Breast epithelium (tissue), 4 donors: ENCODE measurements at places on chromosomes 5 and 9. TPM values are rescaled to one million over a fixed set of nuclear protein-coding genes. Genes with fewer than 3 reads are reported as not detected.
A peak's percentile ranks its signal among the peaks of the same experiment; 100 is the strongest.

- H3K36me3 ChIP-seq: no peaks in the 10 kb centered on the region
- no peaks in the 10 kb centered on the region for H3K27me3 ChIP-seq
- DNase-seq: no peak
- H3K27ac ChIP-seq: no peak overlapping the region
- no peak overlapping the region for H3K4me3 ChIP-seq
These were observed 89.5 kb downstream of the EPB41L4A start for GRCh38 chr5:112329419-112330090.

DNA sequence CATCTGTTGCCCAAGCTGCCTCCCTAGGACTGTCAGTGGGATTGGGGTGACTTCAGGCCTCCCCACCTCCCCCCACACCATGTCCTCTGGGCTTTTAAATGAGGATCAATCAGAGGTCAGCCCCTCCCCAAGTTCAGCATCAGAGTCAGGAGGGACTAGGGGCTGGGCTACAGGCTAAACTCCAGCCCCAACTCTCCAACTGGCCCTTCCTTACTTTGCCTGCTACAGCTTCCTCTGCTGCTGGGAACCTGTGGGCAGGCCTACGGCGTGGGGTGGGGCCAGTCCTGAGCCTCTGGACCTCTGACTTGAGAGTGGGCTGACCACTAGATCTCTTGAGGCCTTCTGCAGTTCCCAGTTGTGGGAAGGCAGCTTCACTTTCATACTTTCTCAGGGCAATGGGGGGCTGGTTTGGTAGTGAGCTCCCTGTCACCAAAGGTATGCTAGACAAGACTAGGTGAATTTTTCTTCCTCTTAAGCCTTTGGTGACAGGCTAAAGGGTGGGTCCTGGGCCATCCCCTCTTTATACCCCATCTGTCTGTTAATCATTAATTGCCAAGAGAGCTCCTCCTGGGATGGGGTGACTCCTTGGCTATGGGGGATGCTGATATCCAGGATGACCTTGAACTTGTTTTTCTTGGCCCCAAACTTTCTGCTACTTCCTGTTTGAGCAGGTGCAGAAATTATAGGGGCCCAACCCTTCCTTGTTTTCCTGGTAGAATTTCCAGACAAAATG, 10.8 kb upstream of the DAB2IP start:
- H3K36me3 ChIP-seq: no peaks in the 10 kb centered on the region
- H3K4me3 ChIP-seq: no peak overlapping the region
- H3K4me1 ChIP-seq: no peaks in the 10 kb centered on the region
- DNase-seq: no peak

GRCh38 chr9:121328876-121329681, 41.0 kb downstream of the STOM start:
- peaks cover 14% of the 10 kb centered on the region for H3K4me1 ChIP-seq
- H3K36me3 ChIP-seq: peaks cover 18% of the 10 kb centered on the region

- no peaks in the 10 kb centered on the region for H3K36me3 ChIP-seq
- H3K4me1 ChIP-seq: no peaks in the 10 kb centered on the region
- H3K27me3 ChIP-seq: no peaks in the 10 kb centered on the region
- H3K27ac ChIP-seq: no peak overlapping the region
- H3K4me3 ChIP-seq: no peak overlapping the region
- DNase-seq: no peak
These were observed 25.8 kb upstream of the TPD52L3 start for GRCh38 chr9:6302417-6302816.

DNA sequence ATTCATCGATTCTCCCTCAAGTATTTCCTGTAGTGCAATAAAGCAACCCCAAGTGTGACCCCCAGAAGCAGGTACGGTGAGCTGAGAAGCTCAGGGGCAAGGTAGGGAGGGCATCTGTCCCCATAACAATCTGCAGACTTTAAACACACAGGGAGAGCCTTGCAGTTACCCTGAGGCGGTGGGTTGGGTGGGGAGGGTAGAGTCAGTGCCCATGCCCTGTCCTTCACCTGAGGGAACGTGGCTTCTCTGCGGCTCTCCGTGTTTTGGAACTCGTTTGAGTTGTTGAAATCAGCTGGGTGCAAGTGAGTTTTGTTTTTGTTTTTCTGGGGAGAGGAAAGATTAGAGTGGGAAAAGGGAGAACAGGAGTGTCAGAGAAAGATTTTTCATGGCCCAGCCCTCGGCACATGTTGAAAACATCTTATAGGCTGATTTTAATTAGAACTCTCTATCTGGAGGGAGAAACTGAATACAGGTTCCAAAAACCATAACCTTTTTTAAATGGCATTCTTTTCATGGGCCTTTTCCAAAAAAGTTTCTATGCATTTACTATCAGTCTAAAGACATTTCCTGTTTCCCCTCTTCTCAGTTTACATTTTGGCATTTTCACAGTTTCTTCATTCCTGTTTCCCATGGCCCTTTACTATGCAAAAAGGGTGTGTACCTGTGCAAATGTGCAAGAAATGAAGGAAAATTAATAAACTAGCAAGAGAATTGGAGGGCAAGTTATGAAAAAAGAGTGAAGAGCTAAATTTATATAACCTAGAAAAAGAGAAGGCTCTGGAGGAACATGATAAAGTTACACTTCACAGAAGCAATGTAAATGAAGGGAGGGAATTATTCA, 266.5 kb upstream of the VLDLR start:
- H3K36me3 ChIP-seq: no peaks in the 10 kb centered on the region
- no peaks in the 10 kb centered on the region for H3K27me3 ChIP-seq
- no peak overlapping the region for H3K4me3 ChIP-seq
- no peaks in the 10 kb centered on the region for H3K4me1 ChIP-seq

DNA sequence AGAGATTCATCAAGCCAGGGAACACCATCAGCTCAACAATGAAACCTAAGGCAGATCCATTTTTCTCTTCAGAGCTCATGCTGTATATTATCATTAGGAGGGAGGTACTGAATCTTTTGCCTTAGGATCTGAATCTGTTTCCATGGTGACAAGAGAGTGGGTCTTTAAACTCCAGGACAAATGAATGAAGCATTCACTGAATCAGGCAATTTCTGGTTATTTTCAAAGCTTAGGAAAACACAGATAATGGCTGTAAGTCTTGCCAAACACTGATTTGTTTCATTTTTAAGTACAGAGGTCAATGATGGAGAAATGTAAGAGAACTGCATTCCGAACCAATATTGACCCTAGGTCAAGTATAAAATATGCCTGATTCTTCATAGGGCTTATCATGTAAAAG, 84.9 kb downstream of the GNA14 start:
- H3K27me3 ChIP-seq: no peaks in the 10 kb centered on the region
- no peaks in the 10 kb centered on the region for H3K4me1 ChIP-seq
- H3K4me3 ChIP-seq: no peak overlapping the region

DNA sequence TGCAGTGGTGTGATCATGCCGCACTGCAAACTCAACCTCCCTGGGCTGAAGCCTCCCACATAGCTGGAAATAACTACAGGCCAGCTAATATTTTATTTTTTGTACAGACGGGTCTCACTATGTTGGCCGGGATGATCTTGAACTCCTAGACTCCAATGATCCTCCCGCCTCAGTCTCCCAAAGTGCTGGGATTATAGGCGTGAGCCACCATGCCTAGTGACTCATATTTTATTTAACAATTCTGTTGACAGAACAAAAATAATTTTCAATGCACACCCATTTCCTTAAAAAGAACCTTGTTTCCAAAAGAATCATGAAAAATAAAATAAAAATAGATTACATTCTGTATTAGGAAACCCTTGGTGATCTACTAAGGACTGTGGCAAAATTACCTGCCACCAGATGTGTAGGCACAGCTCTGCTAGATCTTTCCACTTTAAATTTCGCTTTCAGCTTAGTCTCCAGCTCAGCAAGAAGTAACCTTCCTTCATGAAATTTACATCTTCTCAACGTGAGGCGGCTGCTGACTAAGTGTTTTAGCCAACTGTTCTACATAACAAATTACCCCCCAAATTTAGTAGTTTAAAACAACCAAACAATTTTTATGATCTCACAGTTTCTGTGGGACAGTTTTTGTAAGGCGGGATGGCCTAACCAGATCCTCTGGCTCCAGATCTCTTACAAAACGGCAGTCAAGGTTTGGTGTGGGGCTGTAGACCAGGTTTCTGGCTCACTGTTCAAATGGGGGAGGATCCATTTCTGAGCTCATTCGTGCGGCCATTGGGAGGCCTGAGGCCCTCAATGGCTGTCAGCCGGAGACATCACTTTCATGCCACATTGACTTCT, 32.6 kb upstream of the GOLPH3 start:
- no peak overlapping the region for H3K27ac ChIP-seq

GRCh38 chr5:73793911-73794310, 167.9 kb downstream of the ARHGEF28 start:
- no peak for DNase-seq
- no peaks in the 10 kb centered on the region for H3K36me3 ChIP-seq
- H3K4me3 ChIP-seq: no peak overlapping the region
- no peaks in the 10 kb centered on the region for H3K4me1 ChIP-seq

- H3K4me3 ChIP-seq: no peak overlapping the region
- DNase-seq: no peak
- no peak overlapping the region for H3K27ac ChIP-seq
- no peaks in the 10 kb centered on the region for H3K27me3 ChIP-seq
- H3K36me3 ChIP-seq: no peaks in the 10 kb centered on the region
These were observed 58.3 kb upstream of the AKNA start for GRCh38 chr9:114446036-114446435.

DNA sequence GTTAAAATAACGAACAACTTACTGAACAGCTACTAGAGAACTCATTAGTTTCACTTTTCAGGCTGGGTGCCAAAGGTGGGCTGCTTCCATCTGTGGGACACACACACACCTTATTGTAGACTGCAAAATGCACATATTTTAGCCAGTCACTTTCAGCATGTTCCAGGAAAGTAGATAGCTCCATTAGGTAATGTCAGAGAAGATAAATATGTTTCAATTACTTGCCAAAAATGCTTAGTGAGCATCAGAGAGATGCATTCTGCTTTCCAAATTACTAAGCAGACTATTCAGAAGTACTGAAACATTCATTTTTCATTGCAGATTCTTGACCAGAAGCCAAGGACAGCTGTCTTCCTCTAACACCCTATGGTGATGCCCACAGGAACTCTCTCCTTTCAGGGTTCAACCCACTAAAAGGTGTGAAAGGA, 56.2 kb upstream of the APC start:
- no peak overlapping the region for H3K4me3 ChIP-seq
- H3K36me3 ChIP-seq: no peaks in the 10 kb centered on the region
- H3K27me3 ChIP-seq: no peaks in the 10 kb centered on the region
- no peaks in the 10 kb centered on the region for H3K4me1 ChIP-seq

- H3K4me1 ChIP-seq: peaks cover 23% of the 10 kb centered on the region
- peak within 1 kb of the TSS; percentile 97 for H3K27ac ChIP-seq
- no peaks in the 10 kb centered on the region for H3K36me3 ChIP-seq
- peak; percentile 69 for DNase-seq
These were observed at the start of gene SMIM3 for GRCh38 chr5:150778517-150779396. TSS of gene SMIM3 (plus strand) at chr5:150778757. CDS start at chr5:150795441, 16,684 bp downstream.

GRCh38 chr9:102237094-102237493, 498.6 kb upstream of the GRIN3A start:
- H3K27ac ChIP-seq: no peak overlapping the region
- H3K27me3 ChIP-seq: no peaks in the 10 kb centered on the region
- no peaks in the 10 kb centered on the region for H3K36me3 ChIP-seq
- DNase-seq: no peak
- no peak overlapping the region for H3K4me3 ChIP-seq

GRCh38 chr5:57696825-57697570, 214.4 kb upstream of the ACTBL2 start:
- H3K27ac ChIP-seq: peak overlapping the region; percentile 73
- H3K36me3 ChIP-seq: no peaks in the 10 kb centered on the region
- no peak for DNase-seq
- H3K4me1 ChIP-seq: peaks cover 7% of the 10 kb centered on the region
- no peaks in the 10 kb centered on the region for H3K27me3 ChIP-seq

GRCh38 chr5:126107381-126107780, 315.8 kb upstream of the GRAMD2B start:
- no peaks in the 10 kb centered on the region for H3K36me3 ChIP-seq
- no peaks in the 10 kb centered on the region for H3K4me1 ChIP-seq
- H3K4me3 ChIP-seq: no peak overlapping the region
- no peak for DNase-seq
- H3K27ac ChIP-seq: no peak overlapping the region

- no peak overlapping the region for H3K27ac ChIP-seq
- no peak for DNase-seq
- no peaks in the 10 kb centered on the region for H3K27me3 ChIP-seq
- H3K4me1 ChIP-seq: no peaks in the 10 kb centered on the region
These were observed 129.5 kb downstream of the FOXD1 start for GRCh38 chr5:73319036-73319435.

GRCh38 chr5:119395080-119395836, 39.4 kb downstream of the TNFAIP8 start:
- H3K36me3 ChIP-seq: no peaks in the 10 kb centered on the region
- no peak overlapping the region for H3K4me3 ChIP-seq
- no peak overlapping the region for H3K27ac ChIP-seq
- no peaks in the 10 kb centered on the region for H3K27me3 ChIP-seq
- DNase-seq: no peak

DNA sequence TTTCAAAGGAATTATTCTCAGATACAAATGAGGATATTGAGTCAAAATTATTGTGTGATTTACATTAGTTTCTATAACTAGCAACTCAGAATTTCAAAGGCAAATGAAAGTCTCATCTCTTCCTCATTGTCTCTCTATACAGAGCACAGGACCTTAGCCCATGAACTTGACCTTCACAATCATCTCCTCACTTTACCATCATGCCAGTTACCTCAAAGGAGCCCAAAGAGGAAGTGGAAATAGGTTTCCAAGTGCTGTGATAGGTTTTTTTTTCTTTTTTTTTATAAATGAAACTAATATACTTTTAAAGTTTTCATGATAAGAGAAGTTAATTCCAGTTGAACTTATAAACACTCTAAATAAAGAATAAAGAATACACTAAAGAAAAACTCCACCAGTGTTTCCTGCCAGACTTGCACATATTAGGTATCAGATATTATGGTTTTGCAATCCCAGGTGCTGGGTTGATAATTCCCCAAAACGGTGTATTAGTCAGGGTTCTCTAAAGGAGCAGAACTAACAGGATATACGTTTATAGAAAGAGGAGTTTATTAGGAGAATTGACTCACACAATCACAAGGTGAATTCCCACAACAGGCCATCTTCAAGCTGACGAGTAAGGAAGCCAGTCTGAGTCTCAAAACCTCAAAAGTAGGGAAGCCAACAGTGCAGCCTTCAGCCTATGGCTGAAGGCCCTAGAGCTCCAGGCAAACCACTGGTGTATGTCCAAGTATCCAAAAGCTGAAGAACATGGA, 50.1 kb upstream of the ADAMTS16 start:
- no peaks in the 10 kb centered on the region for H3K4me1 ChIP-seq
- no peaks in the 10 kb centered on the region for H3K36me3 ChIP-seq
- H3K27ac ChIP-seq: no peak overlapping the region
- H3K4me3 ChIP-seq: no peak overlapping the region

- H3K4me1 ChIP-seq: no peaks in the 10 kb centered on the region
- no peak overlapping the region for H3K4me3 ChIP-seq
- no peak overlapping the region for H3K27ac ChIP-seq
- DNase-seq: no peak
- no peaks in the 10 kb centered on the region for H3K27me3 ChIP-seq
- H3K36me3 ChIP-seq: no peaks in the 10 kb centered on the region
These were observed 66.8 kb downstream of the PALM2AKAP2 start for GRCh38 chr9:109846776-109847175.

- H3K27me3 ChIP-seq: no peaks in the 10 kb centered on the region
- no peaks in the 10 kb centered on the region for H3K36me3 ChIP-seq
- H3K4me1 ChIP-seq: no peaks in the 10 kb centered on the region
- H3K4me3 ChIP-seq: no peak overlapping the region
- no peak overlapping the region for H3K27ac ChIP-seq
These were observed 46.4 kb downstream of the ERP44 start for GRCh38 chr9:100052375-100052774.

WDR55 gene
- total RNA-seq: 25.3 TPM

CLIC3 gene
- total RNA-seq: 3.5 TPM

CDH12 gene
- 2.6 TPM for total RNA-seq

NRARP gene
- 2.1 TPM for total RNA-seq

BARHL1 gene
- total RNA-seq: not detected

FGF1 gene
- total RNA-seq: 6.6 TPM

AJM1 gene
- 2.3 TPM for total RNA-seq

IL13 gene
- not detected for total RNA-seq
